ENCODE measurements at places on chromosomes 16 and 17. TPM values are rescaled to one million over a fixed set of nuclear protein-coding genes. Genes with fewer than 3 reads are reported as not detected.

The PRR11 gene
- 2.9 TPM for total RNA-seq

The EPN3 gene
- not detected for total RNA-seq

The TBC1D26 gene
- not detected for total RNA-seq

The CLEC3A gene
- not detected for total RNA-seq

The CYBA gene
- 148 TPM for total RNA-seq

The CRYBA1 gene
- total RNA-seq = not detected
